Stimulated activated CD4-positive, alpha-beta T cell treated with anti-CD3 and anti-CD28 coated beads, Interleukin-15, amount 100 ng/mL, for 48 hours (primary cell): ENCODE measurements at places on chromosomes 3 and 15.

DNA sequence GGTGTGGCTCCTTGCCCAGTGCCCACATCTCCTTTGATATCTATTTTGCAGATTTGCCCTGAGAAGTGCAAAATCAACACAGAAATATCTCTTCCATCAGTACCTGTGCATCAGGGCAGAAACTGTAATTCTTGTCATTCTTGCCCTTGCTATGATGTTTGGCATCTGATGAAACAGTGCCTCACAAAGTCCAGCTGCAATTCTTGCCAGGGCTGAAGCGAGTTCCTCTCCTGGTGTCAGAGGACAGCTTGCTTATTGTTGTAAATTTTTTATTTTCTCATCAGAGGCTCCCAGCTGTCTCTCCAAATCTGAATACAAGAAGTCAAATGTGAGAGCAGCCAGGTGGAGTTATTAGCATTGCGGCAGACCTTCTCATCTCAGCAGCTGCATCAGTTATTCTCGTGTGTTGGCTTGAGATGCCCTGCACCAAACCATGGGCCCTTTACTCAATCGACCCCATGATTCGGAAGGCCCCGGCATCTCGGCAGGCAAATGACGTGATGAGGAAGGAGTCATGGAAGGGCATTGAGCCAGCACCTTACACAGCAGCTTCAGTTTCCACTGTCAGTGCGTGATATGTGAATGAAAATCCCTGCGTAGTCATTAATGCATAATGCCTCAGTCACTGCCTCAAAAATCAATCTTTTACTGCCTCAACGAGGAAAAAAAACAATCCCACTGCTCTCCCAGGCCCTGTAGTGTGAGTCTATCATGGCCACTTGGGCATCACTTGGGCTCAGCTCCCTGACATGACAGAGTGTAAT, 93.4 kb downstream of the CCNL1 start:
- DNase-seq, result no peak

DNA sequence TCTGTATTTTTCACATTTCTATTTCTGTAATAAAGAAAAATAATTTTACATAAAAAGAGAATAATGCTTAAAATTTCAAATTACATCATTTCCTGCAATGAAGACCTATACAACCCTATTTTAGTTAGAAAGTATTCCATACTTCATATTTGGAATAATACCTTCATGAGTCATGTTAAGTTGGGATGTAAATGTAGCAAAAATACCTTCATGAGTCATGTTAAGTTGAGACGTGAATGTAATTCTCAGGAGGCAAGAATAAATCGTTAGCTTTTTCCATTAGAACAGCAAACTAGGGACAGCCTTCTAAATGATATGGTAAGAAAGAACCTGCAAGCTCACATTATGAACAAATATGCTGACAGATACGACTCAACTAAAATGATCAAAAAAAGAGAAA, 91.9 kb downstream of the NAALADL2 start:
- DNase-seq, result no peak

DNA sequence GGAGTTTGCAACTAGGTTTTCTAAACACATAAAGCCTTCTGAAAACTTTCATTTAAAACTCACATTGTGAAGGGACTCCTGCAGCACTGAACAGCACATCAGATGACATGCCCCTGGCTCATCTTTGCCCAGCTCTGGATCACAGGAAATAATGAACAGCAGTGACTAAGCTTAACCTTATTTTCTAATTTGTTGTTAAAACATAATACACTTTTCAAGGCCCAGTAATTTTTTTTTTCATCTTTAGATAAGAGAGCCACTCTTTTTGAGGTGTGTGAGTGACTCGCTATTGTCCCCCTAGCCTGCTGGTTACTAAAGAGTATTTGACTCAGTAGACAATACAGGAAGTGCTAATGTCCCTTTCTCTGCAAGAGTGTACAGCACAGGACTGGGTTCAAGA, 204.0 kb downstream of the OSBPL10 start:
- DNase-seq, result no peak

DNA sequence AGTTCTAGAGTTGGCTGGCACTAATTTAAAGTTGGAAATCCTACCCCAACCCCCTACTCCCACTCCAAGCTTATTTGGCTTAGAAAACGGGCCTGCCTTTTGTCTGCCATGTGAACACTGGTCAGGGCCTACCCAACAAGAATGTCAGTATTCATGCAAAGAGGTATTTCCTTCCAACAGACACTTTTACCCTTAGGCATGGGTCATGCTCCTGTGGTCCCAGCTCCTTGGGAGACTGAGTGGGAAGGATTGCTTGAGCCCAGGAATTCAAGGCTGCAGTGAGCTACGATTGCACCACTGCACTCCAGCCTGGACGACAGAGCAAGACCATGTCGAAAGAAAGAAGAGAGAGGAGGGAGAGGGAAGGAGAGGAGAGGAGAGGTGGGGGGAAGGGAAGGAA, 137.5 kb upstream of the LRTM1 start:
- no peak for DNase-seq

DNA sequence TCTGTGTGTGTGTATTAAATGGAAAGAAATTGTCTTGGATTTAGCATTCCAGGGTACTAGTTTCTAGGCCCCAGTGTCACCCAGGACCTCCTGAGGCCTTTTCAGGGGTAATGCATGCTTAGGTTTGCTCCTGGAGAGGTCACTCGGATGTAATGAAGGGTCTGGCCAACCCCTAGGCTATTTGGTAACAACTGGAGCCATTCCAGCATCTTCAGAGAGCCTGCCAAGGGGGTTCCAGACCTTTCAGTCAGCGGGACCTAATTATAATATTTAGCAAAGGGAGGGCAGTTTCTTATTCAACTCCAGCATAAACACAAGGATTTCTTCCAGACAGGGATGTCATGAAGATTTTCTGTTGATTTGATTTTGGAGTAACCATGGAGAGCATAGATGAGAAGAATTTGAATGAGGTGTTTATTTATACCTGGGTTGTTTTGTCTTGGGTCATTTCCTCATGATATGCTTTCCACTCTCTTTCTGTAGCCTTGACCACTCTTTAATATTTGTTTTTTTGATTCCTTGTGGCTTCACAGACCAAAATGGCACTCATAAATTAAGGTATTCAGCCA, 17.4 kb downstream of the KAT2B start:
- no peak for DNase-seq

- DNase-seq, result no peak
Observed at GRCh38 chr3:178202194-178202593, 334.0 kb upstream of the KCNMB2 start.

GRCh38 chr3:2765002-2765579, 345.1 kb downstream of the IL5RA start:
- peak; percentile 1 for DNase-seq
